ENCODE measurements at places on chromosomes 1 and 21. TPM values are rescaled to one million over a fixed set of nuclear protein-coding genes. Genes with fewer than 3 reads are reported as not detected.

The TENT5C gene
- 129 TPM for total RNA-seq

The FCER1G gene
- total RNA-seq = 8.3 TPM

The SPRR1A gene
- not detected for total RNA-seq

DNA sequence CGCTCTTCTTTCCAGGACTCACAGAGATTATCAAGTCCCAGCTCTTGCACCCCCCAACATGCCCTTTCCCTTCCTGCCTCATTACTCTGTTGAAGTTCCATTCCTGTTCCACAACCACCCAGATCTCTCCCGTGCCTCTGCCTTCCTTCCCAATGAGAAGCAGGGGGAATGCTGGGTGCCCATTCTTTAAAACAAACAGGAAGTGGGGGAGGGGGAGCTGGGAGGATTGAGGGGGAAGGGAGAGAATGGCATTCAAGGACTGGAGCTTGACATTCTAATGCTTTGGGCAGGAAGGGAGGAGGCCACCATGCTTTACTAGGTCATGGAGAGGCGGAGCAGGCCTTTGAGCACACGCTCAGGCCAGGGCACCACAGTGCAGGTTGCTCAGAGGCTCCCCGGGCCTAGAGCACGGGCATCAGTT lies 150.3 kb upstream of the IRF2BP2 start:
- H3K27me3 ChIP-seq = no peaks in the 10 kb centered on the region
- H3K27ac ChIP-seq = peak overlapping the region; percentile 83
- peaks cover 38% of the 10 kb centered on the region for H3K4me1 ChIP-seq
- no peak for DNase-seq
- H3K4me3 ChIP-seq = no peak overlapping the region

DNA sequence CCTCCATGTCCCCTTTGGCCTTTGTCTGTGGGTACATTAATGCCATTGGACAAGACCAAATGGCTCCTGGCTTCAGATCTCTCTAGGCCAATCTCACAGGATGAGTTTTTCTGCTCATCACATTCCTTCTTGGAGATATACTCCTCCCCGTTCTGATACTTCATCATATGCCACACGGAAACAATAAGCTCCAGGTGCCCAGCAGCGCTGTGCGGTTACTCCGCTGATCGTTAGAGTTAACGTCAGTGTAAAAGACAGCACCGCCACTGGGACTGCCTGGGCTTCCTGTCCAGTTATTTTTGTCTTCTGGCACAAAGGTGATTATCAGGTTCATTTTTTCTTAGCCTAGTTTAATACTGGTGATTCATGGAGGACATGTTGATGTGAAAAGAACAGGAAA lies 22.5 kb downstream of the CACHD1 start:
- H3K4me3 ChIP-seq = no peak overlapping the region
- DNase-seq = no peak
- no peak overlapping the region for H3K27ac ChIP-seq
- no peaks in the 10 kb centered on the region for H3K4me1 ChIP-seq

GRCh38 chr1:77538956-77539518 lies 143.4 kb downstream of the ZZZ3 start:
- H3K36me3 ChIP-seq = no peaks in the 10 kb centered on the region
- H3K4me1 ChIP-seq = no peaks in the 10 kb centered on the region
- H3K27me3 ChIP-seq = no peaks in the 10 kb centered on the region
- H3K27ac ChIP-seq = peak overlapping the region; percentile 3

GRCh38 chr1:55067022-55067778 lies 27.9 kb downstream of the PCSK9 start:
- H3K36me3 ChIP-seq = peaks cover 27% of the 10 kb centered on the region
- no peak overlapping the region for H3K4me3 ChIP-seq

The PDE9A gene
- total RNA-seq = 6.6 TPM

DNA sequence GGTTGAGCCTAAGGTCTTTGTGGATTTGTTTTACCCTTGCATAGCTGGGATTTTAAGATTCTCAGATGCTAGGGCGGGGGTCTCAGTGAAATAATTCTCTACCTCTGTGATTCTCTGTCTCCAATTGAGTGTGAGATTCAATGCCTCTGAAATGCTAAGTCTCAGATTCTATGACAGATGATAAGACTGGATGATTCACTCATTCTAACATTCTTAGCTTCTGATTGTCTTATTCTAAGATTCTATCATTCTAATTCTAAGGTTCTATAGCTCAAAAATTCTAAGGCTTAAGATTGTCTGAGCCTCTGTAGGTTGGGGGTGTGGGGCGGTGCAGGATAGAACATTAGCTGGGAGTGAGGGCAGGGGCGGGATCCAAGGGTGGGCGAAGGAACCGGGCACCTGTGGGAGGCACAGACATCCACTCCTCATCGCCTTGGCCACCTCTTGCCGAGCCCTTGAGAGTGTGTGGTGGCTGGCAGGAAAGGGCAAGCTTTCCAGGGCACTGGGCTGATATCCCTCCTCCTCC lies 29.5 kb downstream of the ADGRB2 start:
- H3K27me3 ChIP-seq = no peaks in the 10 kb centered on the region
- H3K36me3 ChIP-seq = no peaks in the 10 kb centered on the region
- no peak for DNase-seq
- no peak overlapping the region for H3K27ac ChIP-seq
- no peak overlapping the region for H3K4me3 ChIP-seq
- peaks cover 18% of the 10 kb centered on the region for H3K4me1 ChIP-seq

- DNase-seq = no peak
- H3K27ac ChIP-seq = no peak overlapping the region
- no peak overlapping the region for H3K4me3 ChIP-seq
- H3K4me1 ChIP-seq = no peaks in the 10 kb centered on the region
- no peaks in the 10 kb centered on the region for H3K36me3 ChIP-seq
These were observed 35.9 kb downstream of the HMGB4 start for GRCh38 chr1:33899746-33900145.

DNA sequence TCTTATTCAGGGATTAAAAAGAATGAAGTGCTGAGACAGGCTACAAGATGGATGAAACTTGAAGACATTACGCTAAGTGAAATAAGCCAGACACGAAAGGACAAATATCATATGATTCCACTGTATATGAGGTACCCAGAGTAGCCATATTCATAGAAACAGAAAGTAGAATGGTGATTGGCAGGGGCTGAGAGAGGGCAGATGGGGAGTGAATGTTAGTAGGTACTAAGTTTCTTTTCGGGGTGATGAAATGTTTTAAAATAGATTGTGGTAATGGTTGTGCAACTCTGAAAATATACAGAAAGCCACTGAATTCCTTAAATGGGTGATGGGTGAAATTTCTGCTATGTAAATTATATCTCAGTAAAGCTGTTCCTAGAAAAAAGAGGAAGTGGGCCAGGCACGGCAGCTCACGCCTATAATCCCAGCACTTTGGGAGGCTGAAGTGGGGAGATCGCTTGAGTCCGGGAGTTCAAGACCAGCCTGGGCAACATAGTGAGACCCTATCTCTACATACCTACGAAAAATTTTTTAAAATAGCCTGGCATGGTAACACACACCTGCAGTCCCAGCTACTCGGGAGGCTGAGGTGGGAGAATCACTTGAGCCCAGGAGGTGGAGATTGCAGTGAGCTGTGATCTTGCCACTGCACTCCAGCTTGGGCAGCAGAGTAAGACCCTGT lies 15.9 kb downstream of the SLC27A3 start:
- H3K4me1 ChIP-seq = peaks cover 16% of the 10 kb centered on the region
- H3K27ac ChIP-seq = peak overlapping the region; percentile 43
- no peak for DNase-seq
- H3K36me3 ChIP-seq = no peaks in the 10 kb centered on the region
- peak overlapping the region; percentile 58 for H3K4me3 ChIP-seq
- peaks cover 15% of the 10 kb centered on the region for H3K27me3 ChIP-seq

The OR6K3 gene
- total RNA-seq = not detected

GRCh38 chr1:234881893-234882771 lies 246.5 kb downstream of the TOMM20 start:
- no peak overlapping the region for H3K27ac ChIP-seq
- no peaks in the 10 kb centered on the region for H3K27me3 ChIP-seq
- H3K4me3 ChIP-seq = no peak overlapping the region
- DNase-seq = no peak
- peaks cover 16% of the 10 kb centered on the region for H3K4me1 ChIP-seq

DNA sequence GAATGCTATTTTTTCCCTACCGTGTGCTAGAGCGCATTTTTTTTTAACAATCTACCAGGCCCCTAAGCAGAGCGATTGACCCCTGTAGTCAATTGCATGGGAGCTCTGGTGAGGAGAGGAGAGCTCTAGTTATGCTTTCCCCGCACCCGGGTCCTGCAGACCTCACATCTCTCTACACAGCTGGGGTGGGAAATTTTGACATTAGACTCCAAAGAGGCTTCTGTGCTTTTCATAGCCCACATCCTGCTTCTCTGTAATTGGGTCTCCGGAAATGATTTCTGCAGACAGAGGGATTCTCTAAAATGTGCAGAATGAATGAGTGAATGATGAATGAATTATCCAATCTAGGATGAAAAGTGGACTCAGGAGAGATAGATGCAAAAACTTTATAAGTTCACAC lies 41.5 kb upstream of the DUSP10 start:
- H3K27me3 ChIP-seq = no peaks in the 10 kb centered on the region
- H3K4me1 ChIP-seq = peaks cover 39% of the 10 kb centered on the region
- no peak for DNase-seq

- H3K27me3 ChIP-seq = no peaks in the 10 kb centered on the region
- H3K4me1 ChIP-seq = peaks cover 20% of the 10 kb centered on the region
- DNase-seq = no peak
- H3K27ac ChIP-seq = peak overlapping the region; percentile 93
- H3K36me3 ChIP-seq = peaks cover 2% of the 10 kb centered on the region
These were observed 10.5 kb upstream of the LAX1 start for GRCh38 chr1:203754455-203754864.

The MAP10 gene
- 1.8 TPM for total RNA-seq

GRCh38 chr1:150775276-150775675 lies 9.7 kb upstream of the CTSS start:
- no peak overlapping the region for H3K4me3 ChIP-seq
- no peak for DNase-seq
- H3K27me3 ChIP-seq = no peaks in the 10 kb centered on the region
- H3K27ac ChIP-seq = no peak overlapping the region

- H3K4me1 ChIP-seq = no peaks in the 10 kb centered on the region
- H3K27me3 ChIP-seq = no peaks in the 10 kb centered on the region
- H3K4me3 ChIP-seq = no peak overlapping the region
- H3K36me3 ChIP-seq = no peaks in the 10 kb centered on the region
- H3K27ac ChIP-seq = no peak overlapping the region
These were observed 106.5 kb downstream of the PHTF1 start for GRCh38 chr1:113652771-113653170.

Measured in T-helper 17 cell (primary cell).